ENCODE measurements at places on chromosomes 3 and 15.

- no peak for DNase-seq
Measured at GRCh38 chr3:167406876-167407492, 26.9 kb upstream of the ZBBX start.

DNA sequence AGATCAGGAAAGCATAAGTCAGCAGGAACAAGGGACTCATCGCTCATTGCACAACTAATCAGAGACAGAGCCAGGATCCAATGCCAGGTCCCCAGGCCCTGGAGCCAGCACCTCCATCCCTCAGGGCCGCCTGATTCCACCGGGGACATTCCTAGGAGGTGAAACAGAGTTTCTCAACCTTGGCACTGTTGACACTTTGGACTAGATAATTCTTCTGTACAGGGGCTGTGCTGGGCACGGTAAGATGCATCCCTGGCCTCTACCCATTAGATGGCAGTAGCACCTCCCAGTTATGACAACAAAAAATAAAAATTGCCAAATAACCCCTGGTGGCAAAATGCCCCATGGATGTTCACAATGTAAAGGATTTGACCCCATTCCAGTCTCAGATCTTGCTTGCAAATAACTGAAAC is 127.7 kb downstream of the MTHFS start:
- DNase-seq = peak; percentile 17

- DNase-seq = no peak
Measured at GRCh38 chr15:39794954-39795353, 12.3 kb upstream of the FSIP1 start.

GRCh38 chr15:84822653-84823281 is 5.6 kb downstream of the ALPK3 start:
- no peak for DNase-seq

Data from GM13977 (cell line).